ENCODE measurements at places on chromosomes 11 and 22.

- no peak for DNase-seq
Observed at GRCh38 chr11:33500861-33501479, 199.7 kb downstream of the C11orf91 start.

DNA sequence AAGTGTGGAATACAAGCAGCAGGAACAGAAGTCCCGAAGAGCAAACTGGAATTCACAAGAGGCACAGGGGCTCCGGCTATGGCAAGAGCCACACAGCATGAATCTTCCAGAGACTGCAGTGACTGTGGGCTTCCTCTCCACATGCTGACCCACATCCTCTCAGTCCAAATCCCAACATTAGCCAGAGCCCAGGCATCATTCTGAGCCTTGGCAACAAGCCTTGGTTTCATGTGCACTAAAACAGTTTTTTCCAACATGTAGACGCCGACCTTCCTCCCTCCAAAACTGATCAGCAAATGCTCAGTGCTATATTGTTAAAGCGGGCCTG, 91.7 kb upstream of the CSNK2A3 start:
- no peak for DNase-seq

- DNase-seq: no peak
Observed at GRCh38 chr11:116202922-116203321, 569.9 kb downstream of the BUD13 start.

DNA sequence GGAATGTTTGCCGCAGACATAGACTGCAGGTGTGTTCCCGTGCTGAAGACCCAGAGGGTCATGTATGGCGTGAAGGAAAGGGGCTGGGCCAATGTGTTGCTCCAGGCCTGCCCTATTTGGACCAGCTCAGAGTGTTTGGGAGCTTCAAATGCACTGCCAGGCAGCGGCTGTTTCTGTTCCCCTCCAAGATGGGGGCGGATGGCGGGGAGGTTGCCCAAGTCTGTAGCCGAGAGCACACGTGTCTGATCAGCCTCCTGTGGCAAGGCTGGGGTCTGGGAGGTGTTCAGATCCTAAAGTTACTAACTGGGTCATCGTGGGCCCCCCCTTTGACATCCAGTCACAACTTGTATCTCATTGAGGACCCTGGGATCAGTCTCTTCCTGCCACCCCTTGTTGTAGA, 45.5 kb downstream of the CACNA1I start:
- DNase-seq: no peak

DNA sequence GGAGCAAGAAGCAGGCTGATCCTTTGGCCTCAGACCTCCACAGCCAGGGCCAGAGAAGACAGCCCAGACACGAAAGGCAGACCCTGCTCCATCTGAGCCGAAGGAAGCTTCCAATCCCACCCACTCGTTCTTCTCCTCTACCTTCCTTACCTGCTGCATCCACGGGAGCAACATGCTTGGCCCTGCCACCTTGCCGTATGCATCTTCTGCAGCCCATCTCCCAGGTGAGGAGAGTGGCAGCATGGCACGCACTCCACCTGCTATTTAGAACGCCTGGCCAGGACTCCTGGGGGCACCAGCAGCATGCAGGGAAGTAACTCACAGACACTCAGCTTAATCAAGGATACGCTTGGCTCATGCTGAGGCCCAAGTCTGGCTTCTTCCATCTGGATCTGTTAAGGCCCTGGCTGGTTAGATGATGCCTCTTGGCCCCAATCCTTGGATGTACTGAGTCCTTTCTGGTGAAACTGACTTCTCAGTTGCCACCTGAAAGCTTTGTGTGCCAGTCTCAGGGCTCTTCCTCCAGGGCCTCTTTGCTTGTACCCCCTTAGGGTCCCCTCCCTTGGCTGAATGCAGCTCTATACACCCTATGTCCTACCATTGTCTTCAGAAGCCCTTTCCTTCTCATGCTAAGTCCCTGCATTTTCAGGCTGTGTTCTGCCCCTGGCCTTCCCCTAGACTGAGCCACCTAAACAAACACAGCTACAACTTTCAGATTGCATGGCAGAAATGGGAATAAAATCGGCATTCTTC, 604.9 kb downstream of the BUD13 start:
- no peak for DNase-seq

All from aorta (tissue), 5 donors.